ENCODE measurements at places on chromosomes 5 and 9.

GRCh38 chr5:171455522-171455921 is 36.1 kb downstream of the FGF18 start:
- no peak for DNase-seq

DNA sequence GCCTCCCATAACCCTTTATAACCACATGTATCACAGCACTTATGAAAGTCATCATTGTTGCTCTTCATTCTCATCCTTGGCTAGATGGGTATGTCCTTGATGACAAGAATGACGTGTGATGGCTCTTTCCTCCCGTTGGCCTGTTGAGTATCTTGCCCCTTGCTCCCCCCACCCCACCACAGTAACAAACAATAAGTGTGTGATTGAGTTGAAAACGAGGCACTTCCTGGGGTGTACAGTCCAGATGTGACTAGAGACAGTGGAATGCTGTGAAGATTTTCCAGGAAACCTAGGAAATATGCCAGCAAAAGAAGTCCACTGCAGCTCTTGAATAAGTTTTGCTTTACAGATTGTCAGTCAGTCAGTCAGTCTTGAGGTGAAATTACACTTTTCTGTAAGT is 262.5 kb downstream of the ELAVL2 start:
- no peak for DNase-seq

- no peak for DNase-seq
Measured at GRCh38 chr9:132849185-132849706, 28.8 kb downstream of the AK8 start.

- DNase-seq, result no peak
Measured at GRCh38 chr5:177496070-177496726, 1.2 kb downstream of the PDLIM7 start.

DNA sequence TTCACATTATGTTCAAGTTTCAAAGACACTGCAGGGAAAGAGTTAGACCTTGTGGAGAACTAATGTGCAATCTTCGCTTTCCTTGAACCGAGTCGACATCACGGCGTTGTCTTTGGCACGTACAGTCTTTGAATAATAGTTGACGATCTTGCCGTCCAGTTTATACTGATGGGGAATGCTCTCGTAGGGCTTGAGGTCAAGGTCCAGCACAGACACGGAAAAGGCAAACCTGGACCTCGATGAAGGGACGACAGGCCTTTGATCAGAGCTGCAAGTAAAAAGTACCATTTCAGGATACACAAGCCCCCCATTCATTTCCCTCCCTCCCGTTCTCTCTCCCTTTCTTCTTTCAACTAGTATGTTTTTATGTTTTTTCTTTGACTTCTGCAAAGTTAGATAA is 54.1 kb downstream of the IPPK start:
- DNase-seq, result no peak

GRCh38 chr5:171506951-171507350 is 87.5 kb downstream of the FGF18 start:
- no peak for DNase-seq

DNA sequence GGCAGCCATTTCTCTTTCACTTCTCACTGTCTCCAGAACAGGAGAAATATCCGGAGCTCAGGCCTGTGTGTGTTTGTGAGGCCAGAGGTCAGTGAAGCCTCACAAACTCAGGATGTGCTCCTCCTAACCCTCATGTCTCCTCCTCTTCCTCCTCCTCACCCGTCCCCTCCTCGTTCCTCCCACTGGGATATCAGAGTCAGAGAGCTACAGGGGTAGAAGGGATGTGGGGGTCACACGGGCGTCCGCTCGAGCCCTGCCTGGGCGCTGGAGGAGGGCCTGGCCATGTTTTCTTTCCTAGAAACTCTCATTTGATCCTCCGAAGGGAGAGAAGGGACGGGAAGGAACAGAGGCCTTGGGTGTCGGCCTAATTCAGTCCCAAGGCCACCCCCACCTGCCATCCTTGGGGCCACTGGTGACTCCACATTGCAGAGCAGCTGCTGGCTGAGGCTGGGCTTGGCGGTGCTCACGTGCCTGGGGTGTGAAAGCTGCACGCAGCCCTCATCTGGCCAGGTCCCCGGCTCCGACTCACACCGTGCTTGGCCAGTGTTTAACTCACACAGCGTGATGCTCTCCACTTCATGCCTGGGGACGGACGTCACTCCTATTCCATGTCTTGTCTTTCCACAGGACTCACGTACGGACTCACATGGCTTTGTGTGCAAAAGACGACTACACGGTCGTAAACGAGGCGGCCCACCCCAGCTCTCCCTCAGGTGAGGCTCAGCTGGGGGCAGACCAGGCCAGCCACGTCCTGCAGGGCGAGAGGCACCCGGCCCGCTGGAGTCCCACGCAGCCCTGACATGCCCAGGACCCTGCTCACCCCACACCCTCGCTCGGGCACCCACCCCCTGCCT is 22.6 kb upstream of the SLC6A19 start:
- no peak for DNase-seq

DNA sequence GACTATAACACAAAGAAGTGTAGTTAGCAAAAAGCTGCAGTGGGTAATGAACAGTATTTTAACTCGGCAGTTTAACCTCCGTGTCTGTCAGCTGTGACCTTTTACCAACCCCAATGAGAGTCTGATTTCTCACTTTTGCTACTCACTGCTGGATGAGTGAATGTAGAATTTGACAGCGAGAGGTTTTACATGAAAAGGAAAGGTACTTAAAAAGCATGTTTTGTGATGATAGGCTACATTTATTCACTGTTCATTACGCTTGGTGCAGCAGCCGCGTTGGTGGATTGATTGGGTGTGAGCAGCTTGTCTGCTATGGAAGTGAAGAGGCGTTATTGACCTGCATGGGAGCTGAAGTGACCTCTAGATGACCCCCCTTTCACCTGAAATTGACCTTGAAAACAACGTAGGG is 867.7 kb downstream of the NR2F1-AS1 start:
- DNase-seq, result no peak

DNA sequence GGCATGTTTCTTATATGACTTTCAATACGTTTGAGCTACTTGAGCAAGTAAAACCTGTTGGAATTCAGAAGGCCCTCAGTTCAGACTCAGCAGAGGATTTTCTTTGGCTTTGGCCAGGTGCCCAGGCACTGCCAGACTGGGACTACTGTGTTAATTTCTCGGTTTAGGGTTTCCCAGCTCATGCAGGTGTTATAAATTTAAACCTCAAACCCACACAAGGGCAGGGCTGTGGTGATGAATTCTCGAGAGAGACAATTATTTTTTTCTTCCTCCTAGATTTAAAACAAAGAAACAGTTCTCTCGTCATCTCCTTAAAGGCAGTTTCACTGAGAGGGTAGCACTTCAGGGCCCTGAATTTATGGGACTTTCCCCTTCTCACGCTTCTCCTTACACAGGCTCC is 406.0 kb upstream of the PIK3R1 start:
- DNase-seq, result no peak

DNA sequence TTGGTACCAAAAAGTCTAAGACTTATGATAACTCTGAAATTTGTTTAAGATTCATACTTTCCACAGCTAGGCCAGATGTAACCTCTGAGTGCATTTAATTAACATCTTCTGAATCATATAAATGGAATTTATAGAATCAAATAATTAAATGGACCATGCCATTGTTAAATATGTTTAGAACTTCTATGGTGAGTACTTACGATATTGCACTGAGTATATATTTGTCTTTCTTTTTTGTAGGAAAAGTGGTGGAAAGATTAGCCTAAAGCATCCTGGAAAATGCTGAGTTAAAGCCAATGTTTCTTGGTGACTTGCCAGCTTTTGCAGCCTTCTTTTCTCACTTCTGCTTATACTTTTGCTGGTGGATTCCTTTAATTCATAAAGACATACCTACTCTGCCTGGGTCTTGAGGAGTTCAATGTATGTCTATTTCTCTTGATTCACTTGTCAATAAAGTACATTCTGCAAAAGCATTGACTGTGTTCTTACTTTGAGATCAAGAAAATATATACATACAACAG is 11.9 kb downstream of the SPINK6 start:
- no peak for DNase-seq

GRCh38 chr9:115235221-115235620 is 117.3 kb upstream of the TNC start:
- no peak for DNase-seq

DNA sequence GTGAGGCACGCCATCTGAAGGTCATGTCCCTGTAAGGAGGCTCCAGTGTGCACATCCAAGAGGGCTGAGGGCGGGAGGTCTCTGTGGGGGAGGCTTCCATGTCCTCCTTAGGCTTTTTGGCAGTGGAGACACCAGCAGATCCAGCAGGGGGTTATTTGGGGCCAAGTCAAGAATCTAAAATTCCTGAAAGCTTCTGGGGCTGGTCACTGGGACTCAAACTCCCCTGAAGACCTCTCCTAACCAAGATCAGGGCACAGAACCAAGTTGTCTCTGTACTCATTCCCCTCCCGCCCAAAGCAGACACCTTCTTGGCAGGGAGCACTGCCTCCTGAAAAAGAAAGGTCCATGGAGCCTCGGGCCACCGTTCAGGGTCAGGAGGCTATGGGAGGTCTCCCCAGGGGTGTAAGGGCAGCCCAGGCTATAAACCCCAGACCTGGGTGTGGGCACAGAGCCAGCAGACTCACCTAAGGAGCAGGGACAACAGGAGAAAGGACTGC is 127.4 kb upstream of the ADRA1B start:
- DNase-seq, result no peak

- no peak for DNase-seq
Measured at GRCh38 chr5:60521376-60522291, 178.3 kb downstream of the DEPDC1B start.

DNA sequence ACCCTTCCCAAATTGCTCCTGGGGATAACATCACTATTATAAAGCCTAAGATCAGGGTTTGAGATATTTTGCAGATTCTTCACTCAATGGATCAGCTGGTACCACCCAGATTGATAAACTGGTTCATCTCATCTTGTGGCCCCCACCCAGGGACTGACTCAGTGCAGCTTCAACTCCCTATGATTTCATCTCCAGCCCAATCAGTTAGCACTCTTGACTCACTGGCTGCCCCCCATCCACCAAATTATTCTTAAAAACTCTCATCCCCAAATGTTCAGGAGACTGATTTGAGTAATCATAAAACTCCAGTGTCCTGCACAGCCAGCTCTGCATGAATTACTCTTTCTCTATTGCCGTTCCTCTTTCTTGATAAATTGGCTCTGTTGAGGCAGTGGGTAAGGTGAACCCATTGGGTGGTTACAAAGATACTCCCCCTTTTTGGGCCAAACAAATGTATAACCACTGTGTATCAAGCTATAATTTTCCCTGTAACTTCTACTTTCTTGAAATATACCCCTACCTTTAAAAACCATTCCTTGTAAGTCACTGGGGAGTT is 263.3 kb upstream of the IL12B start:
- DNase-seq, result no peak

- no peak for DNase-seq
Measured at GRCh38 chr9:99107421-99107820, 2.5 kb downstream of the TGFBR1 start.

DNA sequence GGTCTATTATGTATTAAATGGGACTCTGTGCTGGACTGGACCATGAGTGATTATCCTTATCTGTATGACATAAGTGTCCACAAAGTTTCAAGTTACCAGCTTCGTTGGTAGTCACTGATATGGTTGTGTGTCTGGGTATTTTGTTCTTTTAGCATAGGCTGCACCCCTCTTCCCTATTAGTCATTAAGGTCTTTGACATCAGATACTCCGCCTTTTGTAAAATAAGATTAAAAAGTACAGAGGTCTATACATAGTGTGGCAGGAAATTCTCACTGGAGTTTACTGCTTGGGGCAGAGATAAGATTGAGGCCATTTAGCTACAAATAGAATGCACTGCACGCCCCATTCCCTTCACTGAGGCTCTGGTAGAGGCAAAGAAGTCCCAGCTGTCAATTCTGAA is 99.4 kb downstream of the TMEM215 start:
- no peak for DNase-seq

DNA sequence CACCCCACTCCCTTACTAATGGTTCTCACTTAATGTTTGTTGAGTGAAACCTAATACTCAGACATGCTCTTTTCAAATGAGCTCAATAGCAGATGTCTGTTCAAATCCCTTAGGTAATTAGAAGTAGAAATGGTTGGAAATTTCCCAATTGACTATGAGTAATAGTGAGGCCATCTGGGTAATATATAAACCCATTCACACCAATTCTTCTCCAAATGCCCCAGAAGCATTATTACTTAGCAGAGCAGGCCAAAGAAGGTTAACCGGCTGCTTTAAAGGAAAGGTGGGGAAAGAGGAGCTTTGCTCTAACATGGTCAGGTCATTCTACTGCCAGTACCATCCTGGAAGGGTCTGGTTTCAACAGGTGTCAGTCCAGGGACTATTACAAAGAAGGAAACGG is 119.5 kb upstream of the MTAP start:
- DNase-seq, result no peak

DNA sequence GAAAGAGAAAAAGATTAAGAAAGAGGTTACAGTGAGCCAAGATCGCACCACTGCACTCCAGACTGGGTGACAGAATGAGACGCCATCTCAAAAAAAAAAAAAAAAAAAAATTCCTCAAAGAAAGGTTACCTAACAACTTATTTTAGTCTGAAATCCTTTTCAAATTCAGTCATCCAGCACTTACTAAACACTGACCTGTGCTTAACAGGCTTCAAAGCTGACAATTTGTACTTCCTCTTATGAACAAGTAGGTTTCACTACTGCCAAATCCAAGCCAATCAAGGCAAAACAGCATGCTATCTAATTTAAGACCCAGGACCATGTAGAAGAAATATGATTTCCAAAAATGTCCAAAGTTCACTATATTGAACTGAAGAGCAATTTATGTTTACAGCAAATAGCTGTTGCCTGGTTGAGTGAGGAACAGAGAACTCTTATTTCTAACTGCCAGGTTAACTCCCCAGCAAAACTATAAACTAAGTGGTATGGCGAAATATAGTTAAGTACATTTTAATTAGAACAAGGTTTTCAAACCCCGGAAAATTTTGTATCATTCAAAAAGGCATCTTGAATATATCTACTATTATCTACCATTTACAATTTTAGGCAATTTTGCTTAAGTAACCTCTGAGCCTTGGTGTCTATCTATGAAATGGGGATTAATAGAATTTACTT is 13.4 kb downstream of the PWWP2A start:
- DNase-seq, result no peak

All from stimulated activated CD4-positive, alpha-beta T cell treated with anti-CD3 and anti-CD28 coated beads, Interleukin-4, amount 100 ng/mL, for 4 hours (primary cell).